ENCODE measurements at places on chromosomes 2 and 18.
A peak's percentile ranks its signal among the peaks of the same experiment; 100 is the strongest.

DNA sequence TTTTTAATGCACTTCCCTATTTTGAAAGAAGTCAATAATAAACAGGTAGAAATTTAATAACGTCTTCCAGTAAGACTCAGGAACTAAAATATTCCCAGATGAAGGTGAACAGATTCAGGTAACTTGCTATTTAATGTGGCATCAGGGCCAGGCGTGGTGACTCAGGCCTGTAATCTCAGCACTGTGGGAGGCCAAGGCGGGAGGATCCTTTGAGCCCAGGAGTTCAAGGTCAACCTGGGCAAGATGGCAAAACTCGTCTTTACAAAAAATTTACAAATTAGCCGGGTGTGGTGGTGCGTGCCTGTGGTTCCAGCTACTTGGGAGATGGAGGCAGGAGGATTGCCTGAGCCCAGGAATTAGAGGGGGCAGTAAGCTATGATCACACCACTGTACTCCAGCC, 81.8 kb downstream of the NXPH2 start:
- no peak for DNase-seq

DNA sequence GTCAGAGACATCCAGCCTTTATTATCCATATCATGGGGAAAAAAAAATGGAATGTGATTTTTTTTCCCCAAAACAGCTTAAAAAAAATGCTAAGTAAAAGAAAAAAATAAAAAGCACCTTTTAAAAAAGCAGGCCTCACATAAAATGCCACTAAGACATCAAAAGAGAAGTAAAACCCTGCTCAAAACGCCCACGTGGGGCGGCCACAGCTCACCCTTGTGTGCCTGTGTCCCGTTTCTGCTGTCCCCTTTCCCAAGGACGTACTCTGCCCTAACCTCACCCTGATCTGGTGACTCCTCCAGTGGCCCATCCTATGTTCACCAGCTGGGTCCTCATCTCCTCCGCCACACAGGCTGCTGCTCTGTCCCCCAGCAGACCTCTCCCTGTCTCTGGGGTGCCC, 125.4 kb downstream of the NEDD4L start:
- DNase-seq: no peak

DNA sequence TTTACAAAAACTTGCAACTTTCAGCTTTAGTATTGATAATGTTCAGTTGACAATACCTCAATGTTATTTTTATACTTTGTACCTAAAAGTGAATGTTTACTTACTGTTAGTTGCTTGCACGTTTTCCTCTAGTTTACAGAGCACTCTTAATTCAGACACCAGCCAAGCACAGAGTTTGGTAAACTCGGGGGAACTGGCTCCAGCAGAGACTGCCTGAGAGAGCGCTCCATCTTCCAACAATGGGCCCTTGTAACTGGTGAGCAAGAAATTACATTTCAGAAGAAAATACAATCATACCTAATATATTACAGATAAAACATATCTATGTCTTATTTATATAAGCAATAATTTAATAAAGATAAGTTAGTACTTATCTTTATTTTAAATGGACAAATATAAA, 3.7 kb downstream of the FAM98A start:
- no peak for DNase-seq

- no peak for DNase-seq
Observed at GRCh38 chr18:31498574-31499524, 872 bp downstream of the DSG2 start.

DNA sequence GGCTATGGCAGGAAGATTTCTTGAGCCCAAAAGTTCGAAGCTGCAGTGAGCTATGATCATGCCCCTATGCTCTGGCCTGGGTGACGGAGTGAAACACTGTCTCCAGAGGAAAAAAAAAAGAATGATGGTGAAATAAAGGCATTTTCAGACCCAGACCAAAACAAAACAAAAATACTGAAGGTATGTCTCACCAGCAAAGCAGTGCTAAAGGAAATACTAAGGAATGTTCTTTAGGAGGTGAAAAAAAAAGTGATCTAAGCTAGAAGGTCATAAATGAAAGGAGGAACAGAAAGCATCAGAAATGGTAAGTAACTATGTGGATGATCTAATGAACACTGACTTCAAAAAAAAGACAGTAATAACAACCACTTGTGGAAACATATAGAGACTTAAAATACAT, 18.7 kb downstream of the SS18 start:
- DNase-seq: no peak

DNA sequence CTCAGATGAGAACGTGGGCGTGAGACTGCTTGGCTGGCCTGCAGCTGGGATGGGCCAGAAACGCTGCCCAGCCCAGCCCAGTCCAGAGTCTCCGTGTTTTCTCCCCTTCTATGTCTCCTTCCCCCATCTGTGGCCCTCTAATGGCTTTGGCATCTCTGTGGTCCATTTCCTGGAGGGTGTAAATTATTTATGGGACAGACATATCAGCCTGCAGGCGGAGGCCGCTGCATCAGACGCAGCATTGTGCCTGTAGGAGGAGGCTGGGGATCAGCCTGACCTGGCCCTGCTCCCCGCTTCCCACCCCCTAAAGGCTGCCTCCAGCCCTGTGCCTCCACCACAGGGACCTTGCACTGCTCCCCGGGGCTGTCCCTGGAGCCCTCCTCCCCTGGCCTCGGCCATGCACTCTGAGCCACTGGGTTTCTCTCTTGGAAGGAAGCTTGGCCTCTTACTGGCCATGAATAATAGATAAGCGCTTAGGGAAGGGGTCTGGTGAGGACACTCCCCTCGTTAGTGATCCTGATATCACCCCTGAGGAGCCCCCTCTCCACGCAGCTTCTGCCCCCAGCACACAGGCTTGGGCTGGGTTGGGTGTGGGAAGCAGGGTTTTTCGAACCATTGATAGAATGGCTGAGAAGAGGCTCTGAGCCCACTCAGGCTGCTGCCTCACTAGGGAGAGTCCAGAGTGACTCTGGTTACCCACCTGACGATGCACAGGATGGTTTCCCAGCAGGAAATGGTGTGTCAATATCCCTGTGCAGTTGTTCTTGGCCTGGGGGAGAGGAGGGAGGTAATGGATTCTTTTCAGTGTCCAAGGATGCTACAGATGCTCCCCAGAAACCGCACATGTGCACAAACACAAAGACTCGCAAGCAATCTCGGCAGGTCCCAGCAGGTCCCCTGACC, 185.5 kb downstream of the MYCN start:
- no peak for DNase-seq

DNA sequence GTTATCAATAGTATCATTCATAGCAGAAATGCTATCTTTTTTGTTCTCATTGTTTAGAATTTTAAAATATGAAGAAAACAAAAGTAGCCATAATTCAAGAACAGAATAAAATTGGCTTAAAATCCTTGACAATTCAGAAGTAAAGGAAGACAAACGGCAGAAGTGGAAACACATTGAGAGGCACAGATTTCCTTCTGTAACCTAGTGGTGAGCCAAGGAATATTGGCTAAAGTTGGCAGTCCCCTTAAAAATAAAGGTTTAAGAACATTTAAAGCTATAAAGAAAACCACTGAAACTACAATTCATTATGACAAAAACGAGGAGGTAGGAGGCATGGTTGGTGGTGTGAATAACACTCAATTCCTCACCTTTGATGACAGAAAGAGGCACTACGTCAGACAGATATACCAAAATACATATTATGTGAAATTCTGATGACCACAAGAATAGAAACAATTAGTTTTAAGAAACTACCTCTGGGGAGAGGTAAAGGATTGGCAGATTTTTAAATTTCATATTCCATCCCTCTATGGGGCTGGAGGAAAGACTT, 42.3 kb downstream of the SFT2D3 start:
- no peak for DNase-seq

- no peak for DNase-seq
Observed at GRCh38 chr18:78999939-79000338, 20.3 kb downstream of the SALL3 start.

GRCh38 chr2:59395119-59395518, 1154.0 kb upstream of the FANCL start:
- DNase-seq: no peak

- no peak for DNase-seq
Observed at GRCh38 chr2:241047253-241048010, 49.0 kb downstream of the SNED1 start.

- DNase-seq: no peak
Observed at GRCh38 chr18:23333827-23334226, 119.3 kb upstream of the RIOK3 start.

GRCh38 chr18:6270771-6271216, 143.9 kb downstream of the L3MBTL4 start:
- no peak for DNase-seq

GRCh38 chr2:7417845-7418742, 500.9 kb downstream of the RNF144A start:
- no peak for DNase-seq

- DNase-seq: no peak
Observed at GRCh38 chr18:24959051-24959476, 392.9 kb downstream of the ZNF521 start.

GRCh38 chr2:2881499-2881898, 496.1 kb downstream of the EIPR1 start:
- DNase-seq: no peak

GRCh38 chr18:32891797-32892196, 119.0 kb upstream of the KLHL14 start:
- no peak for DNase-seq

- peak; percentile 13 for DNase-seq
Observed at GRCh38 chr2:145845207-145845894, 1325.4 kb upstream of the ZEB2 start.

- no peak for DNase-seq
Observed at GRCh38 chr2:236743921-236744280, 174.3 kb downstream of the ACKR3 start.

DNA sequence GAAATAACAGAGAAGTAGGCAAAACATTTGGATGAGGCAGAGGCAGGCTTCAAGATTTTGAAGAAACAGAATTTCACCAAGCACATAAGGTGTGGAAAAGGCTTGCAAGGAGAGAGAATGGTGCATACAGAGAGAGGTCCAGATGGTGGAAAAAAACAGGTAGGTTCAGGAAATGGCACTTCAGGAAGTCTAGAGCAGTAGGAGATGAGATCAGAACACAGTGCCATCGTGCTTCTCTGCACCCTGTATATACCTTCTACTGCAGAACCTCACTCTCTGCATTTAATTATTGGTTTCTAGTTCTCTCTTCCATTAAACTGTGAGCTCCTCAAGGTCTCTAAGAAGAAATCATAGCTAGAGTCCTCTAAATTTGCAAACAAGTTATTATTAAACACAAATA, 2.4 kb downstream of the PAIP2B start:
- DNase-seq: no peak

DNA sequence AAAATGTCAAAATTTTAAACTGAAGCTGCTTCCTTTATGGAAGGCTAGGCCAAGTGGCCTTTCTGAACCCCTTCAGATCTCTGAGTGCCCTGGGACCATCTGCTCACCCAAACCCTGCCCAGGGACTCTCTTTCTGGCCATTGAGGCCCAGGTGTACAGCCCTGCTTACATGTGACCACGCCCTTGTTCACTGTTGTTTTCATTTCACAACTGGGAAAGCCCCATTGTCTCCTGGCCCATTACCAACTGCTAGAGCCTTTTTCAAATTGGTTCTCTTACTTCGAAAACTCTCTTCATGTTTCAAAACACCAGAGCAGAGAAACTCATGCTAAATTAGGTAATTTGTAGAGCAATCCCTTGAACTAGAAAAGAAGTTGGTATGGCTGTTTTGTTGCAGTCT, 219.5 kb upstream of the TANK start:
- DNase-seq: no peak

DNA sequence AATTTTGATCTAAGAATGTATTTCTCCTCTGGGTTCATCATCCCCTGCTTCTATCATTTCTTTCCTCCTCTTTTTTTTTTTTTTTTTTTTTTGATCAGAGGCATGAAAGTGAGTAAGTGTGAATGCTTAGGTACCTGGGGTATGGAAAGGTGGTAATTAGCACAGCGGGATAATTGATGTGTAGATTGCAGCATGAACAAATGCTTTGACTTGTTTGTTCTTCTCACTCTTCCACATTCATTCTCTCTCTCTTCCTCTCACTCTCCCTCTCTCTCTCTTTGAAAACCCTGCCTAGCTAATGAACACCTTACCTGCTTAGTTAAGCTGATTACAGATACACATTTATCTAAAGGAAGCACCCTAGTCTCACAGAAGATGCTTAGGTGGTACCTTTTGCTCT, 74.7 kb downstream of the ZEB2 start:
- DNase-seq: no peak

GRCh38 chr2:26681656-26682055, 10.9 kb upstream of the KCNK3 start:
- no peak for DNase-seq

GRCh38 chr18:58597649-58598048, 31.2 kb downstream of the ALPK2 start:
- DNase-seq: no peak

- DNase-seq: peak; percentile 27
Observed at GRCh38 chr2:120469426-120469825, 123.5 kb downstream of the INHBB start.

- no peak for DNase-seq
Observed at GRCh38 chr18:10413722-10414121, 40.7 kb upstream of the APCDD1 start.

DNA sequence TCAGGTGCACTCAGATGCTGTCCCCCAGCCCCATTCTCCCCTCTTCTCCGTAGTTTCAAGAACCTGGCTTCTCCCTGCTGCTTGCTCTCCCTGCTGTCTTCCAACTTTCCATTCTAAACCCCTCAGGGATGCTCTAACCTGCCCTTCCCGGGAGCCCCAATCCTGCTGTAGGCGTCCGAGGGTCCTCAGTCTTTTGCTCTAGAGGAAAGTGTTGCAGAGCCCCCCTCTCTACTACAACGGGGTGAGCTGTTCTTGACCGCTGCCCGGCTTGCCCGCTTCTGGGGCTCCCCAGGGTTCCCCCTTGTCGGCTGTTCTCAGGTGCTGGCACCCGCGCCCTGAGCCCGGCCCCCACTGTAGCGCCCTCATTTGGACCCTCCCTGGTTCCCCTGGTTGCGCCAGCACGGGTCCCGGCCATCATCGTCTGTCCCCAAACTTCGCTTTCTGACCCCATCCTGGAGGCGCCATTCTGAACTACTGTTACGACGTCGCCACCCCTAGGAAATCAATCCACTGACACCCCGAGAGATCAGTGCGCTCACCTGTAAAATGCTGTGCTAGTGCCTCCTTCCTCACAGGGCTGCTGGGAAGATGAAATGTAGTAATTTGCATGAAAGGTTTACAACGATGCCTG, 31.9 kb upstream of the REG3G start:
- no peak for DNase-seq

GRCh38 chr18:23585897-23586248, 433 bp downstream of the NPC1 start:
- DNase-seq: no peak

DNA sequence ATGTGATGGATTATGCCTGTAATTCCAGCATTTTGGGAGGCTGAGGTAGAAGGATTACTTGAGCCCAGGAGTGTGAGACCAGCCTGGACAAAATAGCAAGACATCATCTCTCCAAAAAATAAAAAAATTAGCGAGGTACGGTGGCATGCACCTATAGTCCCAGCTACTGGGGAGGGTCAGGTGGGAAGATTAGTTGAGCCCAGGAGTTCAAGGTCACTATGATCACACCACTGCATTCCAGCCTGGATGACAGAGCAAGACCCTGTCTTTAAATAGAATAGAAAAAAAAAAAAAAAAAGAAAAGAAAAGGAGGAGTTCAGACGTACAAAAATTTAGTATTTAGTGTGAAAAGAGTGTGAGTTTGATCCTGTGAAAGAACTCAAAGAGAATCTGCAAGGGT, 154.9 kb downstream of the NR4A2 start:
- no peak for DNase-seq

- DNase-seq: no peak
Observed at GRCh38 chr2:128642821-128643220, 324.2 kb upstream of the HS6ST1 start.

GRCh38 chr2:167637741-167638140, 609.7 kb downstream of the STK39 start:
- no peak for DNase-seq

GRCh38 chr2:144490857-144491256, 29.1 kb downstream of the ZEB2 start:
- DNase-seq: no peak

All from fibroblast of upper back skin (primary cell).